Mammary epithelial cell (primary cell): ENCODE measurements at places on chromosomes 12 and 14. TPM values are rescaled to one million over a fixed set of nuclear protein-coding genes. Genes with fewer than 3 reads are reported as not detected.

The MTERF2 gene
- 8.0 and 9.2 TPM in 2 replicates for total RNA-seq

The POTEG gene
- total RNA-seq: not detected

The TCL1B gene
- total RNA-seq: not detected

GRCh38 chr14:48251290-48251689, 575.9 kb upstream of the MDGA2 start:
- DNase-seq: no peak

DNA sequence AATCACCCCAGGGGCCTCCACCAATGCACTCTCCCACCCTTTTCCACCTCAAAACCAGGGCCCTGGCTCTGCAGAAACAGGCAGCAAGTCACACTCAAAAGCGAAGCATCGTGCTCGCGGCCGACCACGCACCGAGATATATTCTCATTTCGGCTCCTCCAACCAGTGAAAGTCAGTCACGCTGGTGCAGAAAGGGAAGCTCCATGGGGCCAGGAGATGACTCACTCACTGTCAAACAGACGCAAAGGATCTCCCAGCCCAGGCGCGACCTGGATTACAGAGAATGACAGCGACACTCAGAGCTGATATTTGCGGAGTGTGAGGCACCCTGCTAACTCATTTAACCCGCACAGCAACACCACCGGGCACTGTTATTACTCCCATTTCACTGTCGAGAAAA, 173.6 kb downstream of the CALM1 start:
- DNase-seq: no peak

The HVCN1 gene
- not detected in 2 replicates for total RNA-seq

DNA sequence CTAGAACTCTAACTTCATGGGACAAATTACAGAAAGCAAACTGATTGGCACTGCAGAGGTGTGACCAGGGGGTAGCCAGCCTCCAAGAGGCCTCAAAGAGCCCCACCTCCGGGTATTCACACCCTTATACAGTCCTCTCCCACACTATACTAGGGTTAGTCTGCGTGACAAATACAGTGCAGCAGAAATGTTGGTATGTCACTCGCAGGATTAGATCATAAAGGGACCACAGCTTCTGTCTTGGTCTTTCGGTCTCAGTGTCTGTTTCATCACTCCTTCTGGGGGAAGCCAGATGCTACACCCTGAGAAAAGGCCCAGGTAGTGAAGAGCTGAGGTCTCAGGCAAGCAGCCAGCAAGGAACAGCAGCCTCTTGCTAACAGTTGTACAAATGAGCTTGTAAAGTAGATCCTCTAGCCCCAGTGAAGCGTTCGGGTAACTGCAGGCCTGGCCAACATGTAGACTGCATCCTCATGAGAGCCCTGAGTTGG, 68.9 kb upstream of the SAV1 start:
- no peak for DNase-seq

- DNase-seq: no peak
Observed at GRCh38 chr12:43169115-43169681, 382.8 kb downstream of the ADAMTS20 start.

- no peak for DNase-seq
Observed at GRCh38 chr12:68772714-68773113, 26.7 kb downstream of the SLC35E3 start.

DNA sequence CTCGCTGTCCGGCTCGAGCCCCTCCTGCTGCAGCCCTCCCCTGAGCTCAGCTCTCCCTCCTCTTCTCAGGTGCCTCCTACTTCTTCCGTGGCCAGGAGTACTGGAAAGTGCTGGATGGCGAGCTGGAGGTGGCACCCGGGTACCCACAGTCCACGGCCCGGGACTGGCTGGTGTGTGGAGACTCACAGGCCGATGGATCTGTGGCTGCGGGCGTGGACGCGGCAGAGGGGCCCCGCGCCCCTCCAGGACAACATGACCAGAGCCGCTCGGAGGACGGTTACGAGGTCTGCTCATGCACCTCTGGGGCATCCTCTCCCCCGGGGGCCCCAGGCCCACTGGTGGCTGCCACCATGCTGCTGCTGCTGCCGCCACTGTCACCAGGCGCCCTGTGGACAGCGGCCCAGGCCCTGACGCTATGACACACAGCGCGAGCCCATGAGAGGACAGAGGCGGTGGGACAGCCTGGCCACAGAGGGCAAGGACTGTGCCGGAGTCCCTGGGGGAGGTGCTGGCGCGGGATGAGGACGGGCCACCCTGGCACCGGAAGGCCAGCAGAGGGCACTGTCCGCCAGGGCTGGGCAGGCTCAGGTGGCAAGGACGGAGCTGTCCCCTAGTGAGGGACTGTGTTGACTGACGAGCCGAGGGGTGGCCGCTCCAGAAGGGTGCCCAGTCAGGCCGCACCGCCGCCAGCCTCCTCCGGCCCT, 22.8 kb downstream of the MMP17 start:
- no peak for DNase-seq

The PTCSC3 gene
- not detected in 2 replicates for total RNA-seq

DNA sequence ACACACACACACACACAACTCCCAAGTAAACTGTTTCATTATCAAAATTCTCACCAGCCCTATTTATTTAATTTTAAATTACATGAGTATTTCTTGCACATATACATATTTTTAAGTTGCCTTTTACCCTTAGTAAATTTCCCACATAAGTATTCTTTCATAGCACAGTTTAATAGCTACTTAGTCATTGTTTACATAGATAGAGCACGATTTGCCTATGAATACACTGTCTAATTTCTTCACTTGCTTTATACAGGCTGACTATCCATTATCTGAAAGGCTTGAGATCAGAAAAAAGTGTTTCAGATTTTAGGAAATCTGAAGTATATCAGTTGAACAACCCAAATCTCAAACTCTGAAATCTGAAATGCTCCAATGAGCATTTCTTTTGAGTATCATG, 30.9 kb downstream of the NIN start:
- no peak for DNase-seq

The CLEC6A gene
- not detected in 2 replicates for total RNA-seq

DNA sequence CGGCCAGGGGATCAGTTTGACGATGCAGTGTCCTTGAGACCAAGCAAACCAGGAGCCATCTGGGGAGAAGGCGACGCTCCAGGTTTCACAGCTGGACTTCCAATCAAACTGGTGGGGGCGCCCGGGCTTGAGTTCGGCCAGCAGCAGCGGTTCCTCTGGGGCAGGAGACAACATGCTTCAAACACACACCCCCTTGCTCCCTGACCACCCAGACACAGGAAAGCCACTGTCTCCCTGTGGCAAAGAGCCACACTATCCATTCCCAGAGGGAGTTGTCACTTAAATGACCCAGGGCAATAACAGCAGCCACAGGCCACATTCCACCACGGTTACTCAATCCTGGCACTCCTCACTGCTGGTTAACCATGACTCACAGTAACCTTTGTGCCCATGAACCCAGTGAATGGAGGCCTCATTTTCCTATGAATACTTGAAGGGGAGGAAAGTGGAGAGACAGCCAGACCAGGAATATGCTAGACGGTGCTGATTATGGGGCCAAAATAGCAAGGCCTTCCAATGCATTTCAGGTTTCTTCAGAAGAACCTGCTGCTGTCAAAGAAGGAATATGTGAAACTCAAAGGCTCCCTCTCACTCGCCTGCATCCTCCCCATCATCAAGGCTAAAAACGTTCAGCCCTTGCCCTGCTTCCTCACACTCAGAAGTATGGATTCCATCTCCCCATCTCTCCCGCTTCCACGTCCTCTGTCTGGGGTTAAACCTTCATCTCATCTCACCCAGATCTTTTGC, 8.5 kb downstream of the WSB2 start:
- DNase-seq: peak; percentile 97

The GLT1D1 gene
- not detected in 2 replicates for total RNA-seq

DNA sequence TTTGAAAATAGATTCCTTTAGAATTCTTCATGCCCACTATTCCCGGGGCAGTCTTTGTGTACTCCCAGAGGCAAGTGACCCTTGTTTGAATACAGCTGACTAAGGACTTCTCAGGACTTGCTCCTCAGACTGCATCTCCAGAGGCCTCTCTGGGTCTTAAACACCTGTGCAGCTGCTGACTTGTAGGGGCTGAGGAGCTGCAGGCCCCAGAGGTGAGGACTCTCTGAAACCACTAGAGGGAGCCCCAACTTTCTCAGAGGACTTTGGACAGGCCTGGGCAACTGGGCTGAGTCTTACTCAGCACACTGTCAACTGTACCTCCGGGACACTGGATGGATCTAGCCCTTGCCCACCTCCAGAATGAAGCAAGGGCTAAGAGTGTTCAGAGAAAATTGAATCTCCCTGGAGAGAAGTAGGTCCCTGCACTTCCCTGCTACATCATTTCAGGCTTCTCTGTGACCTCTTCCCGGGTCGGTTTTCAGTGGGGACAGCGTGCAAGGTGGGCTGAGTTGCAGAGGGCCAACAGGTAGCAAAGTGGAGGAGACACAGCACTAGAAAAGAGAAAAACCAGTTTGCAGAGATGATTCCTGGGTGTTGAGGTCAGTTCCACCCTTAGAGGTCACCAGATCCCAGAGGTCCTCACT, 164.6 kb downstream of the TMEM117 start:
- peak; percentile 72 for DNase-seq

DNA sequence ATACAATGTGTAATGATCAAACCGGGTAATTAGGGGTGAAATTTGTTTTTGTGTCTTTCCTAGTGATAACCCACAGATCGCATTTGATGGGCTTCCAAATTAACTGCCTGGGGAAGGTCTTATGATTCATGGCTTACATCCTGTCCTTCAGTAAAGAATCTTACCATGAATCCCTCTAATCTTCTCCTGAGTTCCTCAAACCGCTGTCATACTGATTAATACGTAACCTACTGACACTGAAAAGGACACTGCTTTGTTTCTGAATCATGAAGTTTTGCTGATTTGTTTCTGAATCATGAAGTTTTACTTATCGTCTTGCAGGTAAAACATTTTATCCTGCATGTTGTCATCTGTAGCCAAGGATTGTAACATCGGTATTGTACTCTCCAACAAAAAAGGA, 52.0 kb upstream of the CRY1 start:
- DNase-seq: peak; percentile 38

DNA sequence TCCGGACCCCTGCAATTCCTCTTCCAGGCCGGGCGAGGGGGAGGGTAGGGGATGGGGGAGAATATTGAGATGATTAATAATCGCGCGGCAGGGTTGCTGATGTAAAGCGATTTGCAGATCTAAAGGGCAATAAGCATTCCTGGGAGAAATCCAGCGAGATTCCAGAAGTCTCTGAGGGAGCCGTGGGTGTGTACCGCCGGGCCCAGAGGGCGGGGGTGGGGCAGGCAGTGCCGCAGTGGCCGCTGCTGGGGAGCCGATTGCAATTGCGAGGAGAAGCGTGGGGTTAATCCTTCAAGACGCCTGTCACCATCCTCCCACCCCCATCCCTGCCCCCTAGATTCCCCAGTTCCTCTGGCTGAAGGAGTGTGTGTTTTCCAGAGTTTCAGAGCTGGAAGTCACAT, 16.4 kb downstream of the FOS start:
- peak; percentile 38 for DNase-seq

The PIK3C2G gene
- total RNA-seq: 8.6 and 13.0 TPM in 2 replicates

DNA sequence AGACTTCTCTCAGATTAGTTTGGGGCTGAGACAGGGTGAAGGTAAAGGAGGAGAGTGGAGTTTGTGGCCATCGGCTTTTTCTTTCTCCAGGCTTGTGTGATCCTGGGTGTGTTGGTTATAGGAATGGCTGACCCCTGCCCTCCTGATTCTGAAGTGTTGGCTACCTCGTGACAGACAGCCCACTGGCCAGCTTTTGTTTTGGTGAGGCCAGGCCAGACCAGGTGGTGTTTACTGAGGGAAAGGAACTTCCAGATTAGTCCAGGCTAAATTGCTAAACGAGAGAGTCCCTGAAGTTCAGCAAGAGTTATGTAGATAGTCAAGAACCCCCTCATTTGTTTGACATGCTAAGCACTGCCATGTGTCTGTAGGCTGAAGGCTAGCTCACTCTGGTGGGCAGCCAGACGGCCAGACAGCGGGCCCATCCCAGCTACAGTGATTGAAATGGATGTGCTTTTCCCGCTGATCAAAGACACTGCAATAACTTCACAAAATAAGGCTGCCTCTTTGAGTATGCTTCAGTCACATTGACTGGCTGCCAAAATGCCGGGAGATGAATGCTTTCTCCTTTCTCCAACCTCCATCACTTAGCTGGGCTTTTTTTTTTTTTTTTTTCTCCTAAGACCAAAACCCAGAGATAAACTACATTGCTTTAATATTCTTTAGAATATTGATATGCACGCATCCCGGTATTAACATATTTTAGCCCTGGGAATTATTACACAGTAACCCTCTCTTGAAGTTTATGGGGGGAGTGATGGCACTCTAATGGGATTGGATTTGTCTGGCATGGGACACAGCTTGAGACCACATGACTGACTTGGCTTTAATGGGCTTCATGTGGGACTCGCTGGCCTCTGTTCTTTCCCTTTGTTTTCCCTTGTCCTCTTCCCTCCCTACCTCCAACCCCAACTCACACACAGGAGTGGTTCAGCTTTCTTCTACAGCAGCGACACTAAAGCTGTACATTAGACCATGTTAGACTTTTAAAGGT, 76.9 kb downstream of the SMOC1 start:
- DNase-seq: no peak

DNA sequence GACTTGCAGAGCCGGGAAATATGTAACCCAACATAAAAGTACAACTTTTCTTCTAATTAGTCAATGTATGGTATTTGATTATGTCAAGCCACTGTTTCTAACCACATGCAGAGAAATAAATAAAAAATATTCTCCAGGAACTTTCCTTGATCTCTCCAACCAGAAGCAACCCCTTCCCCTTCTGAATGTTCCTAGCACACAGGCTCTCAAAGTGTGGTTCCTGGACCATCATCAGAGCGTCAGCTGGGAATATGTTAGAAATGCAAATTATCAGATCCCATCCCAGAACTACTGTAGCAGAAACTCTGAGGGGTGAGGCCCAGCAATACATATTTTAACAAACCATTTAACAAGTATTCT, 21.0 kb upstream of the ITPR2 start:
- DNase-seq: no peak

GRCh38 chr12:93016752-93017350, 87.8 kb upstream of the EEA1 start:
- DNase-seq: no peak

The CISTR gene
- total RNA-seq: not detected

The TAS2R9 gene
- not detected for total RNA-seq

- DNase-seq: no peak
Observed at GRCh38 chr14:50025073-50025472, 91.3 kb downstream of the VCPKMT start.

The NUP37 gene
- 18.8 TPM for total RNA-seq

The SEL1L gene
- 85.9 TPM for total RNA-seq

The RASAL1 gene
- total RNA-seq: 4.0 TPM

DNA sequence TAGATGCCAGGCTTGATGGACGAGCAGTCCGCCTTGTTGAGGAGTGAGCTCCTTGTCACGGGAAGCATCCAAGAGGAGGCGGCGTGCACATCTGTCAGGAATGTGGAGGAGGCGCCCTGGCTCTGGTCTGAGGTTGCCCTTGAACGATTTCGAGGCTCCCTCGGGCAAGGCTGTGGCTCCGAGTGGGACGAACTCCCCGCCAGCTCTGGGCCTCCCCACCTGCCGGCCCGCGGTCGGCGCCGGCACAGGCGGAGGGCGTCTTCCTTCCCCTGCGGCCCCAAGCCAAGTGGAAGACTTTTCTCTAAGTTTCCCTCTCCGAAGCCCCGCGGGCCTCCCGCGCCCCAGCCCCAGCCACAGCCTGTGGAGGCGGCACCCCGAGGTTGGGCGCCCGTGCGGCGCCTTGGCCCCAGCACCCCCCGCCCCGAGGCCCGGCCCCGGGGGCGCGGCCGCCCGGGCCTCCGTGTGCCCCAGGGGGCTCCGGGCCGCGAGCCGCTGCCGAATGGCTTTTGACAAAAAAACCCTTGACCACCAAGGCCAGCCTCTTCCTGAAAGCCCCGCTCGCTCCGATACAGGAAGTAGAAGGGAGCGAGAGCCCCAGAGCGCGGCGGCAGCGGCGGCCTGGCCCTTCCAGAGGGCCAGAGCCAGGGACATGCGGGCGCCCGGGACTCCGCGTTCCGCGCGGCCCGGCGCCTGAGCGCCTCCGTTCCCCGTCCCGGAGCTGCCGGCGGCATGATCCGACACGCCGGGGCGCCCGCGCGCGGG, at the start of gene RIN3:
Gene RIN3, plus strand, starts transcription at position 578 of the 762 bp plus-strand sequence. Its CDS starts 152 bp downstream, at position 730.
- DNase-seq: peak; percentile 46
